ENCODE measurements at places on chromosomes 12 and 14.

- no peak for DNase-seq
These were observed 26.8 kb downstream of the RGS6 start for GRCh38 chr14:71959055-71959454.

DNA sequence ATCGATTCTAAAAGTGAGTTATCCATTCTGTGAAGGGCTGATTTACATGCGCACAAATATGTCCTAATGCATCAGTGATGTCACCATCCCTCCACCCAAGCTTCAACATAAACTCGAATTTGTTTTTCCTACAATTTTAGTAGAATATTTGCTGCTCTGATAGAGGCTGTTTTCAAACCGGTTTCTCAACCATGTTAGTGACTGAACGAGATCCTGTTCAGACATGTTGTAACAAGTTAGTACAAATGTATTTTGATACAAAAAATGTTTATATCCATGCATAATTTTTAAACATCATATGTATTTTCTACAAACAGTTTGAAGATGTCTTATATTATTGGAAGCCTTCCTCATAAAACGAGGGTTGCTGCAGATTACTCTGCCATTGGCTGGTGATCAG, 12.7 kb upstream of the PRB2 start:
- no peak for DNase-seq

- DNase-seq: no peak
These were observed 192.3 kb downstream of the ANO4 start for GRCh38 chr12:100986595-100987547.

DNA sequence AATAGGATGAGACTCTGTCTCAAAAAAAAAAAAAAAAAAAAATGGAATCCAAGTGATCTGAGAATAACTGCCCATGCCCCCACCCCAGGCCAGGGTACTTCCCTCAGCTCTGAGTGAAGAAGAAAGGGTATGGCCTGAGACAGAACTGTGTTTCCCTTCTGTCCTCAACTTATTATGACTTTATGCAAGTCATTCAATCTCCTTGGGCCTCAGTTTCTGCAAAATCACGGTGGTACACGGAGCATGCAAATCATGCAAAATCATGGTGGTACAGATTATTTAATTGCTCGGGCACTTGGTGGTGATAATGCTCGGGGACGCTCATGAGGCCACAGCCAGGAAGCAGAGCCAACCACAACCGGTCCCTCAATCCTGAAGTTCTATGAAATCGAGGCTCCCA, 56.5 kb upstream of the TBX3 start:
- DNase-seq: no peak

GRCh38 chr12:114371250-114371649, 34.7 kb downstream of the TBX5 start:
- no peak for DNase-seq
